ENCODE measurements at places on chromosomes 3 and 15. TPM values are rescaled to one million over a fixed set of nuclear protein-coding genes. Genes with fewer than 3 reads are reported as not detected.

GRCh38 chr3:167754049-167754448 is 18.5 kb downstream of the SERPINI1 start:
- DNase-seq: no peak
- H3K4me3 ChIP-seq: no peak overlapping the region
- H3K27me3 ChIP-seq: no peaks in the 10 kb centered on the region
- H3K4me1 ChIP-seq: no peaks in the 10 kb centered on the region

DNA sequence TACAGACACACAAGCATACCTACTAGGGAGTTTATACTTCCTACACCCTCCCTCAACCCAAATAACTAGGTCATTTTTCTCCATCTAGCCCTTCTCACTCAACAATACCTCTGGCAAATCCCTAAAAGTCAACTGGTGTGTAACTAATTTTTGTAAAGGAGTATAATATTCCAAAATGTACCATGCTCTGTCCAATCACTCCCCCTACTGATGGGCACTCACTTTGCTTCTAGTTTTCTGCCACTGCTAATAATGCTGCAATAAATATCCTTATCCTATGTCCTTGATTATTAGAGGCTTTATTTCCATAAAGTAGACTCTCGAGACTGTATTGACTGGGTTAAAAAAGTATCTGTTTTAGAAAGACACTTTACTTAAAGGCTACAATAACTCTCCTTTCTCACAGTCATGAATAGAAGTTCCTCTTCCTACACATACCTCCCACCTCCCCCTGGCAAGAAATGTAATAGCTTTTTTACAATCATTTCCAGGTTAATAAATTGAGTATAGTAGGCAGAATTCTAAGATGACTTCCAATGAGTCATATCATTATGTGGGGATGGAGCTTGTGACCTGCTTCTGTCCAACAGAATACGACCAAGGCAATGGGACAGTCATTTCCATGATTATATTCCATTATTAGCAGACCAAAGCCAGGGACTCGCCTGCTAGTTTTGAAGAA is 30.0 kb downstream of the SHQ1 start:
- H3K27me3 ChIP-seq: no peaks in the 10 kb centered on the region
- no peaks in the 10 kb centered on the region for H3K4me1 ChIP-seq
- no peak for DNase-seq
- H3K27ac ChIP-seq: no peak overlapping the region

GRCh38 chr3:127693336-127693843 is 20.6 kb downstream of the ABTB1 start:
- no peaks in the 10 kb centered on the region for H3K4me1 ChIP-seq
- H3K27ac ChIP-seq: no peak overlapping the region
- no peak for DNase-seq
- H3K27me3 ChIP-seq: no peaks in the 10 kb centered on the region
- no peaks in the 10 kb centered on the region for H3K36me3 ChIP-seq

GRCh38 chr3:134232151-134232550 is 18.5 kb downstream of the RYK start:
- no peak overlapping the region for H3K4me3 ChIP-seq
- H3K27ac ChIP-seq: no peak overlapping the region
- DNase-seq: no peak
- no peaks in the 10 kb centered on the region for H3K27me3 ChIP-seq
- H3K4me1 ChIP-seq: no peaks in the 10 kb centered on the region

TMEM207 gene
- total RNA-seq: not detected
